Lung (tissue), 17 donors: ENCODE measurements at places on chromosomes 4 and X. TPM values are rescaled to one million over a fixed set of nuclear protein-coding genes. Genes with fewer than 3 reads are reported as not detected.
A peak's percentile ranks its signal among the peaks of the same experiment; 100 is the strongest.

- H3K4me1 ChIP-seq: peaks cover 11% of the 10 kb centered on the region
- no peak overlapping the region for H3K4me3 ChIP-seq
- peaks cover 3% of the 10 kb centered on the region for H3K36me3 ChIP-seq
- no peak overlapping the region for H3K27ac ChIP-seq
- H3K27me3 ChIP-seq: no peaks in the 10 kb centered on the region
Observed at GRCh38 chr4:48752726-48753125, 27.4 kb downstream of the FRYL start.

- H3K4me3 ChIP-seq: no peak overlapping the region
- no peaks in the 10 kb centered on the region for H3K36me3 ChIP-seq
- no peaks in the 10 kb centered on the region for H3K4me1 ChIP-seq
- no peak for DNase-seq
- no peak overlapping the region for H3K27ac ChIP-seq
- no peaks in the 10 kb centered on the region for H3K27me3 ChIP-seq
Observed at GRCh38 chrX:147570483-147570882, 341.2 kb upstream of the FMR1 start.

- no peaks in the 10 kb centered on the region for H3K27me3 ChIP-seq
- no peaks in the 10 kb centered on the region for H3K36me3 ChIP-seq
- no peak for DNase-seq
Observed at GRCh38 chr4:91577864-91578263, 725.9 kb upstream of the GRID2 start.

DNA sequence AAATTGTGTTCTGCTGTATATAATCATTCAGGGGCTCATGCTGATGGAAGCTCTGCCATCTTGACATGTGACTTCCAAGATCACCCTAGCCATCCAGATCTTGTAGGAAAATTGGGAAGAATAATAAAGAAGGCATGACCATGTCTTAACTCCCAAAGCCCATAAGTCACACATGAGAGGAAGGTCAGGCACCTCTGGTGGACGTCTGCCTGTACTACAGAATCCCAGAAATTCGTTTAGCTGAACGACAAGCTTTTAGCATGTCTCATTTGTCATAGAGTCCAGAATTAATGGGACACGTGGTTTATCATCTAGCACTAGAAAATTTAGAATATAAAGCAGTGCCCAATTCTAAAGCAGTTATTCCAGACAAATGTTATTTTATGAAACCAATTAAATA lies 212.7 kb downstream of the CENPC start:
- DNase-seq: no peak
- H3K27me3 ChIP-seq: no peaks in the 10 kb centered on the region
- H3K4me3 ChIP-seq: no peak overlapping the region
- no peak overlapping the region for H3K27ac ChIP-seq

DNA sequence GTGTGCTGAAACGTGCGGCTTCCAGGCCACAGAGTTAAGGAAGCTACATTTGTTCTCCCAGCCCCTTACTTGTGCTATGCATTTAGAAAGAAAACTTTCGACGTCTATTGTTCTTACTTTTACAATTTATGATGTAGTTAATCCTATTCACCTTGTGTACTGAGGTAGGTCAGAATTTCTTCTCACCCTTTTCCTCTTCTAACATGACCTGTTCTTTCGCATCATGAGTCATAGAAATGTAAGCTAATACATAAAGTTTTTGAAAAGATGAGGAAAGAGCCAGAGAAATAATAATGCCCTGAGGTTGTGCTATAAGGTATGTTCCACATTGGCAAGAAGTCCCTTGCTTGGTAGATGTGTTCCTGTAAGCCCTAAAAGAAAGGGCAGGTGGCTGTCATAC lies 298.3 kb downstream of the TRIML1 start:
- H3K4me1 ChIP-seq: no peaks in the 10 kb centered on the region
- H3K27me3 ChIP-seq: no peaks in the 10 kb centered on the region
- no peak overlapping the region for H3K27ac ChIP-seq
- H3K36me3 ChIP-seq: no peaks in the 10 kb centered on the region
- no peak for DNase-seq

DNA sequence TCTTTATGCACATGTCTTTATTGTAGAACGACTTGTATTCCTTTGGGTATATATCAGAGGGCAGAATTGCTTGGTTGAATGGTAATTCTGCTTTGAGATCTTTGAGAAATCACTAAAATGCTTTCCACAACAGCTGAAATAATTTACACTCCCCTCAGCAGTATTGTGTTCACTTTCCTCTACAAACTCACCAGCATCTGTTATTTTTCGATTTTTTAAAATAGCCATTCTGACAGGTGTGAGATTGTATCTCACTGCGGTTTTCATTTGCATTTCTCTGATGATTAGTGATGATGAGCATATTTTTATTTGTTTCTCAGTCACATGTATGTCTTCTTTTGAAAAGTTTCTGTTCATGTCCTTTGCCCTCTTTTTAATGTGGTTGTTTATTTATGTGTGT lies 459.8 kb downstream of the PABPC4L start:
- H3K4me3 ChIP-seq: no peak overlapping the region
- no peak for DNase-seq
- H3K4me1 ChIP-seq: no peaks in the 10 kb centered on the region
- no peak overlapping the region for H3K27ac ChIP-seq
- no peaks in the 10 kb centered on the region for H3K36me3 ChIP-seq

DNA sequence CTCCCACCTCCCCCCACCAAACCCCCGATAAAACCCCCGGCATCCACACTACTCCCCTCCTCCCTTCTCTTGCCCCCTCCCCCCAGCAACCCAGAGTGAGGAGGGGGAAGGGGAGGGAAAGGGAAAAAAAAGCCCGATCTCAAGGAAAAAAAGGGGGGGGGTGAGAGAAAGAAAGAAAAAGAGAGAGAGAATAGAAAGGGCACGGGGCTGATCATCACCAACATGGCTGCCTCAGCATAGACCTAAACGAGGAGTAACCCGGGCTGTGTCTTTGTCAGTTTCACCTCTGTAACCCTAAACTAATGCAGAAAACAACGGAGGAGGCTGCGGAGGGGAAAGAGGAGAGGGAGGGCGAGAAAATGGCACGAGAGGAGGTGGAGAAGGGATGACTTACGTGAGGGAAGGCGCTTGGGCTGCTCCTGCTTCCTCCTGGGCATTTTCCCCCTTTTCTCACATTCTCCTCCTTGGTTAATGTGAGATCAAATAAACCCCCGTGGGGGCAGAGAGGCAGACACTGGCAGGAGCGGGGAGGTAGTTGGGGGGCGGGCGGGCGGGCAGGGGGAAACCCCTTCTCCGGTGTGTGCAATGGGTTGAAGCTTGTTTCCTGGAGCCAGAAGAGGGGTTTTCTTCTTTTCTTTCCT lies 532 bp downstream of the ZNF827 start:
- H3K4me1 ChIP-seq: no peaks in the 10 kb centered on the region
- no peaks in the 10 kb centered on the region for H3K36me3 ChIP-seq
- no peaks in the 10 kb centered on the region for H3K27me3 ChIP-seq
- peak overlapping the region; percentile 83 for H3K4me3 ChIP-seq

- no peaks in the 10 kb centered on the region for H3K36me3 ChIP-seq
- no peaks in the 10 kb centered on the region for H3K27me3 ChIP-seq
- no peak overlapping the region for H3K4me3 ChIP-seq
- no peaks in the 10 kb centered on the region for H3K4me1 ChIP-seq
- DNase-seq: no peak
Observed at GRCh38 chr4:24644983-24645764, 60.8 kb upstream of the DHX15 start.

- no peaks in the 10 kb centered on the region for H3K4me1 ChIP-seq
- peaks cover 6% of the 10 kb centered on the region for H3K27me3 ChIP-seq
- no peak overlapping the region for H3K4me3 ChIP-seq
- DNase-seq: no peak
Observed at GRCh38 chrX:19303256-19303880, 40.4 kb upstream of the PDHA1 start.

DNA sequence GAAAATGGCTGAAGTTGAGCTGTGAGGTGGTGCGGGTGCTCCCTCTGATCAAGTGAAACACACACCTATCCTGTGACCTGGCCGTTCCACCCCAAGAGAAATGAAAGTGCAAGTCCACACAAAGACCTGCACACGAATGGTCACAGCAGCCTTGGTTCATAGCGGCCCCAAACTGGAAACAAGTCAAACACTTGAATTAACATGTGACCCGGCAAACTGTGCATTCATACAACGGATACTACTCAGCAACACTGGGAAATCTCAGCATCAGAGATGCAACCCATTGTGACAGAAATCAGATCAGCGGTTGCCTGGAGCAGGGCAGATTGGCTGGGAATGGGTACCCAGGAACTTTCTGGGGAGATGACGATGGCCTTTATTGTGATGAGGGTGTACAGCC lies 7.6 kb downstream of the G6PD start:
- H3K4me1 ChIP-seq: no peaks in the 10 kb centered on the region
- DNase-seq: no peak
- H3K27ac ChIP-seq: no peak overlapping the region
- H3K36me3 ChIP-seq: peaks cover 6% of the 10 kb centered on the region

DNA sequence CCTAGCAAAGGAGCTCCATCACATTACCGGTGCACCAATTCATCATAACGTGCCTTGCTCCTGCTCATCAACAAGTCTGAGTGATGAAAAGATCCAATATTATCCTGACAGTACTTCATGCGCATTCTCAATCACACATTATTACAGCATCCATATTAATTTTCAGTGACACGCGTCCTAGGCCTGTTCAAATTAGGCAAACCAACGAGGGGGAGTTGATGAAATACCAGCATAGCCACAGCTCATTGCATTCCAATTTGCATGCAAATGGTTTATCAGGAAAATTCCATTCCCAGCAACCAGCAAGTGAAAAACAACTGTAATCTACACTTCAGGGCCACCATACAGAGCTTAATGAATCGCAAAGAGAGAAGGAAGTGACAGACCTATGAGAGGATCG lies 236.9 kb downstream of the DCLK2 start:
- H3K4me3 ChIP-seq: no peak overlapping the region
- no peak for DNase-seq

- no peaks in the 10 kb centered on the region for H3K36me3 ChIP-seq
- no peaks in the 10 kb centered on the region for H3K27me3 ChIP-seq
- DNase-seq: no peak
- H3K4me3 ChIP-seq: no peak overlapping the region
- no peak overlapping the region for H3K27ac ChIP-seq
- no peaks in the 10 kb centered on the region for H3K4me1 ChIP-seq
Observed at GRCh38 chr4:40520533-40520932, 109.1 kb downstream of the RBM47 start.

DNA sequence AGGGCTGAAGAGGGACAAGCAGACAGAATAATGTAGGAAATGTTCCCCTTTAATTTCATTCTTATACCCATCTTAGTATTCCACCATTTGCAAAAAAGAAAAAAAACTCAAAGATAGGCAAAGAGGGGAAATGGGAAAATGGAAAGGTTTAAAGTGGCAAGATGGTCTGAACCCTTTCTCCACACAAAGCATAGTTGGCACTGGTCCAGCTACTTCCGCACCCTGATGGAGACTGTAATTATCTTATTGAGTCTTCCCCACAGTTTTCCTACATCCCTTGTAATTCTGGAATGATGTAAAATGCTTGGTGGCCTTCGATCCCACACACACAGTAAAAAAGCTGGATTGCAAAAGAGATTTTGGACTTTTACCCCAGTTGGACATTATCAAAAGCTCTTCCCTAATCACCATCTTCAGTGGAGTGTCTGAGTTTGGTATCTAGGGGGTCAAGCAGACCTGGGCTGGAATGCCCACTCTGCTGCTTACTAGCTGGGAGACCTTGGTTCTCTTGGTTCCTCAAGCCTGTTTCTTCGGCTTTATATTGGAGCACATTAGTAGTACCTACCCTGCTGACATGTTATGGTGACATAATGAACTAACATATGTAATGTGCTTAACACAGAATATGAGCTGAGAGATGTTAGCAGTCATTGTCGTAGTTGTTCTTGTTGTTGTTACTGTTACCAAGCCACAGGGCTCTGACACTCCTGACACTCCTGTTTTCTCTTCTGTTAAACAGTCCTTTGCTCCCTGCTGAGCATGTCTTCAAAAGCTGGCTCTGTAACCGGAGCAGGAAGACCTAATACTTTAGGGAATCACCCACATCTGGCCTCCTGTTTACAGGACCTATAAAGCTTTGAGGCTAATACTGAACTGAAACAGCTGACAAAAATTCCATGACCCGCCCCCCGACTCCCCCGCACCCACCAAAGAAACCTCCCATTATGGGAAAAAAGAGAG lies 4.7 kb downstream of the SRPX2 start:
- peak overlapping the region; percentile 41 for H3K27ac ChIP-seq
- H3K4me3 ChIP-seq: no peak overlapping the region
- H3K36me3 ChIP-seq: no peaks in the 10 kb centered on the region
- peak; percentile 64 for DNase-seq
- H3K4me1 ChIP-seq: peaks cover 3% of the 10 kb centered on the region

DNA sequence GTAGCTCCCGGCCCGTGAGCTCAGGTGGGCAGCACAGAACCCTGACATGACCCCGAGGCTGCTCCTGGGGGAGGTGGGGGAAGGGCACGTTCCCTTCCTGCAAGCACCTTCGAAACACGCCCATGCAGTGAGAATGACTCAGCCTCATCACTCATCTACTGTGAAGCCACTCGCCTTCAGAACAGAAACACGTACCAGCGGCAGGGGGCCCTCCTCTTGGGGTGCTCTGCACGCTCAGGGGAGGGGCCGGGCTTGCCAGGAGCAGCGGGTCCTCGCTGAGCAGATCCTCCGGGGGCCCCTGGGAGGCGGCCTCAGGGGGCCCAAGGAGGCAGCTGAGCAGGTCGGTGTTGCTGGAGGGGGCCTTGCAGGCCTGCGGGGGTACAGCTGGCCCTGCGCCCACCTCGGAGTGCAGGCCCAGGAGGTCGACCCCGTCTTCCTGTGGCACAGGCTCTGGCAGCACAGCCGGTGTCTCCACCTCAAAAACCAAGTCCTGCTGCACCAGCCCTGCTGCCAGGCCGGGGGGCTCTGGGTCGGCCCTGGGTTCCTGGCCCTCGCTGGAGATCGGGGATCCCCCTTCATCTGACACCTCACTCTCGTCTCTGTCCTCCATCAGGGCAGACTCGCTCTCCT lies 40.9 kb upstream of the CPLX1 start:
- no peak overlapping the region for H3K27ac ChIP-seq
- H3K4me3 ChIP-seq: no peak overlapping the region
- no peak for DNase-seq

Gene SHISA3
- polyA plus RNA-seq: 1.00 TPM

Gene HNRNPDL
- 264 TPM for polyA plus RNA-seq

Gene RNF150
- polyA plus RNA-seq: 0.46 TPM

Gene RNF128
- polyA plus RNA-seq: 11.9 TPM

Gene SLC9B1
- 0.22 TPM for polyA plus RNA-seq
